Thoracic aorta (tissue), 2 donors: ENCODE measurements at places on chromosomes 12 and 14. TPM values are rescaled to one million over a fixed set of nuclear protein-coding genes. Genes with fewer than 3 reads are reported as not detected.

Gene BEGAIN
- 0.85 TPM for total RNA-seq

Gene KRT83
- not detected for total RNA-seq

Gene MYL2
- total RNA-seq, result 0.81 TPM

Gene KITLG
- 19.4 TPM for total RNA-seq

Gene ULK1
- total RNA-seq, result 40.6 TPM

Gene IL22
- not detected for total RNA-seq

Gene TUNAR
- not detected for total RNA-seq

- no peak for DNase-seq
These were observed 216.2 kb downstream of the BCL11B start for GRCh38 chr14:99055816-99056215.

GRCh38 chr12:51521554-51522276, 69.3 kb upstream of the SCN8A start:
- DNase-seq, result no peak

DNA sequence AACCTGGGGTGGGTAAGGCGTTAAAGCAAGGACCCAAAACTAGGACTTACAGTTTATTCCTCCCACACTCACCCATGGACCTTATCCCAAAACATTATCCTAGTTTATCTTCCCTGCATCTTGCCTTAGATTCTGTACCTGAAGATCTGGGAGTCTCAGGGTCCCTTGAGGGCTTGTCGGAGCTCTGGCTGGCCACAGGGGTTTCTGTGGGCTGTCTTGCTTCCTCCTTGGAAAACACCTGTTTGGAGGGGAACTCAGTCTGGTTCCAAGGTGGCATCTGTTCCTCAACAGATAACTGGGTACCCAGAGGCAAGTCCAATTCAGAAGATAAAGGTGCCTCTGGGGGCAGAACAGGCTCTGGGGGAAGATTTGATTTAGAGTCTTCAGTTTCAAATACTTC, 1.7 kb downstream of the CDCA3 start:
- DNase-seq, result no peak

DNA sequence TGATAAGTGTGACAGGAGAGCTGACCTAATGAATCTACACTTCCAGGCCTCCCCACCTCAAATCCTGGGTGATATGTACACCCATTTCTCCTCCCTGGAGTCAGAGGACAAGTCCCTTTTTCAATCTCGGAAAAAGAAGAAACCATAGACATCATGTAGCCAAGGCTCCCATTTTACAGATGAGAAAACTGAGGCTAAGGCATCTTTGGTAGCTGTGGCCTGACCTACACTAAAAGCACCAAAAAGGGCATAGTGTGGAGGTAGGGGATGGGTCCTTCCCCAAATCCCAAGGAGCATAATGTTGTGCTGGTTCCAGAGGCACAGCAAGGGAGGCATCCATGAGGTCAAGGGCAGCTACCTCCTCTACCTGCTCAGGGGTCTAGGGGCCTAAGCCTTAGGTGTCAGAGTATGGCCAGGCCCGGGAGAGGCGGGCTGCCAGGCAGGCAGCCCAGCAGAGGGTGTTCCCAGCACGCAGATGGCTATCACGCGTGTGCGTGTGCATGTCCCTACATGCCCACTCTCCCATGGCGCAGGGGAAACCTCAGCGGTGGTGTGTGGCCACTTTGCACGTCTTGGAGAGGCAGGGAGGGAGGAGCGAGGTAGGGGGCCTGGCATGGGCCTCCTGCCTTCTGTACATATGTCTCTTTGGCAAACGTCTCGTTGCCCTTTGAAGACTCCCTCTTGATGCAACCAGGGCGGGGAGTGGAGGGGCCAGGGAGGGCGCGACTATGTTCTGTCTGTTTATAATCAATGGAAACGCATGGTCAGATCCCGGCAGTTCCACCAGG, 2.5 kb downstream of the PGF start:
- no peak for DNase-seq

DNA sequence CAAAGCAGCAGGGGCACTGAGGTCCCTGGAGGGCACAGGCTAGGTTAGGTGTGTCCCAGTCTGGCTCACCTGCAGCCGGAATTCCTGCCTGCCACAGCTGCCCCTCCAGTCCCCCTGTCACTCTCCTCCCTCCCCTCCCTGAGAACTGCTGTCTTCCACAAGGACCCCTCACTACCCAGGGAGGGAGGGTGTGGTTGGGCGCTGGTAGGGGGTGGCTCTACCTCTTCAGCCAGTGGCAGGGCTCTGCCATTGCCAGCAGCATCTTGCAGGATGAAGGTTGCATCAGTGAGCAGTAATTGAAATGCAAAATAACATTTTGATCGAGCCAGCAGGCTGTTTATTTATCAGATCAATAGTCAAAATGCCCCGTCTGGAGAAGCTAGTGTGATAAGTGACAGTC, 45.7 kb downstream of the ESRRB start:
- no peak for DNase-seq

GRCh38 chr12:10722502-10722904, 620 bp downstream of the YBX3 start:
- peak; percentile 12 for DNase-seq

GRCh38 chr12:3204730-3205531, 127.8 kb downstream of the TSPAN9 start:
- DNase-seq, result no peak

- DNase-seq, result no peak
These were observed 68.2 kb downstream of the KSR2 start for GRCh38 chr12:117900561-117900960.

DNA sequence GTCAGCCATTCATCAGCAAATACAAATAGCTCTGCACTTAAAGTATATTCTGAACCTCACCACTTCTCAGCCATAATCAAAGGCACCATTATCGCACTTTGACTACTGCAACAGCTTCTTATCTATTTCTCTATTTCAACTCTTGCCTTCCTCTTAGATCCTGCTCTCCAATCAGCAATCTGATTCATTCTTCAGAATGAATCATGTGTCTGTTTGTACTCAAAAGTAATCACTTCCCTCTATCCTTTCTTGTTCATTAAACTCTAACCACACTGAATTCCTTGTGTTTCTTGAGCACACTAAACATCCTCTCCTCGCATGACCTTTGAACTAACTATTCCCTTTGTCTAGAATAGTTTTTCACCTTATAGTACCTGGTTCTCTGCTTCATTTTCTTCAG, 12.8 kb upstream of the OR4E1 start:
- no peak for DNase-seq
